ENCODE measurements at places on chromosomes 6 and 20. TPM values are rescaled to one million over a fixed set of nuclear protein-coding genes. Genes with fewer than 3 reads are reported as not detected.
A peak's percentile ranks its signal among the peaks of the same experiment; 100 is the strongest.

Gene FAM217A
- not detected for total RNA-seq

Gene WFDC2
- not detected for total RNA-seq

Gene INSM1
- total RNA-seq, result 0.34 TPM

Gene NOX3
- total RNA-seq, result not detected

Gene PTCRA
- total RNA-seq, result not detected

Gene ZNF165
- 4.3 TPM for total RNA-seq

Gene FOXP4
- 11.1 TPM for total RNA-seq

Gene TBX18
- total RNA-seq, result not detected

DNA sequence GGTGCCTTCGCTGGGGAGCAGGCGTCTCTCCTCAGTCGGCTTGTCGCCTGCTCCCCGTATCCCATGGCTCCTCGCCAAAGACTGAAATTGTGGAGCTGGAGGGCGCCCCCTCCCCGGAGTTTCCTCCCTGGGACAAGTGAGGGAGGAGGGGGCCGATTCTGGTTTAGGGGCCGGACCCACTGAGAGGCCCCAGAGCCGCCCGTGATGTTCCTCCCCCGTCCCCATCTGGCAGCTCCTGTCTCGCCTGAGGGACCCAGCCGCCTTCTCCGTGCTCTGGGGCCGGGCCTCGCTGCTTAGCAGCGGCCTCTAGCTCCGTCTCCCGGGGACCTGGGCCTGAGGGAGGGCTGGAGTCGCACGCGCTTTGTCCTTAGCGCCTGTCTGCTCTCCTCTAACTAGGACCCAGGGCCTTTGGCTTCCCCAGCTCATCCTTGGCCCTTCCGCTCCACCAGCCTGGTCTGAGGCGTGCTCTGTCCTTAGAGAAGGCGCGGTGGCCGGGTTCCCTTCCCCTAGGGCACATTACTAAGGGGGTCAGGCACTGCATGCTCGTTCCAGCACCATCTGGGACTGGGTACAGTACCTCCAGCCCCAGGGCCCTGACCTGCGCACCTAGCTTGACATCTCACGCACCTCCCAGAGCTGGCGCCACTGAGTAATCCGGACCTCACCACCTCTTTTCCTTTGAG is 29.7 kb downstream of the SLC12A5 start:
- peaks cover 46% of the 10 kb centered on the region for H3K36me3 ChIP-seq
- H3K4me1 ChIP-seq, result peaks cover 38% of the 10 kb centered on the region
- H3K4me3 ChIP-seq, result no peak overlapping the region
- DNase-seq, result no peak
- H3K27ac ChIP-seq, result no peak overlapping the region

GRCh38 chr20:62361799-62362589 is 5.1 kb downstream of the LAMA5 start:
- no peak for DNase-seq
- H3K27me3 ChIP-seq, result peaks cover 31% of the 10 kb centered on the region
- no peaks in the 10 kb centered on the region for H3K36me3 ChIP-seq
- H3K27ac ChIP-seq, result no peak overlapping the region
- no peaks in the 10 kb centered on the region for H3K4me1 ChIP-seq

- H3K27ac ChIP-seq, result no peak overlapping the region
- H3K4me1 ChIP-seq, result no peaks in the 10 kb centered on the region
- no peak for DNase-seq
- H3K4me3 ChIP-seq, result no peak overlapping the region
These were observed 15.2 kb downstream of the VNN1 start for GRCh38 chr6:132698608-132699007.

DNA sequence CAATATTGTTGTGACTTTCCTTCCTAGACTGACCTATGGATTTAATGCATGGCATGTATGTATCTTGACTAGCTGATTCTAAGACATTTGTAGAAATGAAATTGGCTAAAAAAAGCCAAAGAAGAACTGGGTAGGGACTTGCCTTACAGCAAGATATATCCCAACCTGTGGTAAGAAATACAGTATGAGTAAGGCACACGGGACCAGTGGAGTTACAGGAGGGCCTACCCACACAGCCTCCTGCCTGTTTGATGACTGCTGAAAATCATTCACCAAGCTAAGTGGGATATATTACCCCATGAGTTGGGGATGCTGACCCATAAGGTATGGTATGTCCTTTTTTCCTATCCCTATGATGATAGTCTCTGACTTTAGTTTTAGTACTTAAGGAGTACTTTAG is 112.2 kb downstream of the INSM1 start:
- peaks cover 20% of the 10 kb centered on the region for H3K4me1 ChIP-seq
- H3K27ac ChIP-seq, result peak overlapping the region; percentile 73
- H3K4me3 ChIP-seq, result no peak overlapping the region
- no peaks in the 10 kb centered on the region for H3K27me3 ChIP-seq
- H3K36me3 ChIP-seq, result peaks cover 24% of the 10 kb centered on the region

GRCh38 chr20:59051666-59052185 is 9.1 kb upstream of the PRELID3B start:
- peaks cover 27% of the 10 kb centered on the region for H3K27me3 ChIP-seq
- no peak overlapping the region for H3K4me3 ChIP-seq
- no peak overlapping the region for H3K27ac ChIP-seq
- peaks cover 11% of the 10 kb centered on the region for H3K4me1 ChIP-seq
- no peak for DNase-seq

GRCh38 chr6:154579485-154579884 is 69.0 kb upstream of the CNKSR3 start:
- no peak overlapping the region for H3K4me3 ChIP-seq
- DNase-seq, result no peak
- H3K36me3 ChIP-seq, result no peaks in the 10 kb centered on the region
- no peaks in the 10 kb centered on the region for H3K4me1 ChIP-seq
- no peaks in the 10 kb centered on the region for H3K27me3 ChIP-seq

GRCh38 chr6:144893680-144894151 is 608.6 kb downstream of the UTRN start:
- H3K36me3 ChIP-seq, result no peaks in the 10 kb centered on the region
- H3K4me1 ChIP-seq, result peaks cover 3% of the 10 kb centered on the region
- H3K27me3 ChIP-seq, result no peaks in the 10 kb centered on the region

DNA sequence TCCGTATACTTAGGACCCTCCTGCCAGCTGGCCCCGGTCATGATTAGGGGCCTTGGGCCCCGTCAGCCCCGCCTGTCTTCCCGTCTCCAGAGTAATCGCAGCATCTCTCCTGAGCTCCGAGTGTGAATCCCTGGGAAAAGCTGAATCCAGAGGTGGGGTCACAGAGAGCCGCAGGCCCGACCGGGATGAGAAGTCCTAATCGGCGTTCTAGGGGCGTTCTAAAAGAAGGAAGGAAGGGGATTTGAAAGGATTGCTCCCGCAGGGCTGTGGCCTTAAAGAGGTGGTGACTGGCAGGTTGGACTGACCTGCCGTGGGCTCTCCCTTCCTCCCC is 371 bp downstream of the HMGN4 start:
- H3K4me3 ChIP-seq, result peak overlapping the region; percentile 94
- H3K27me3 ChIP-seq, result peaks cover 10% of the 10 kb centered on the region
- peaks cover 33% of the 10 kb centered on the region for H3K36me3 ChIP-seq
- DNase-seq, result no peak

- no peaks in the 10 kb centered on the region for H3K27me3 ChIP-seq
- H3K4me3 ChIP-seq, result no peak overlapping the region
- H3K27ac ChIP-seq, result no peak overlapping the region
- peaks cover under 1% of the 10 kb centered on the region for H3K4me1 ChIP-seq
- peaks cover 55% of the 10 kb centered on the region for H3K36me3 ChIP-seq
These were observed 76.0 kb downstream of the EZR start for GRCh38 chr6:158743033-158743651.

- DNase-seq, result no peak
- no peaks in the 10 kb centered on the region for H3K4me1 ChIP-seq
- no peak overlapping the region for H3K4me3 ChIP-seq
- no peaks in the 10 kb centered on the region for H3K36me3 ChIP-seq
These were observed 7.2 kb upstream of the KIF25 start for GRCh38 chr6:167990016-167990945.

- DNase-seq, result peak; percentile 95
- H3K4me3 ChIP-seq, result peak within 1 kb of the TSS; percentile 91
- no peaks in the 10 kb centered on the region for H3K27me3 ChIP-seq
- peak within 1 kb of the TSS; percentile 83 for H3K27ac ChIP-seq
These were observed at the start of gene TCEA2 for GRCh38 chr20:64062596-64063388. Gene TCEA2 (plus strand): TSS chr20:64063198. CDS start chr20:64063313, 115 bp downstream.

DNA sequence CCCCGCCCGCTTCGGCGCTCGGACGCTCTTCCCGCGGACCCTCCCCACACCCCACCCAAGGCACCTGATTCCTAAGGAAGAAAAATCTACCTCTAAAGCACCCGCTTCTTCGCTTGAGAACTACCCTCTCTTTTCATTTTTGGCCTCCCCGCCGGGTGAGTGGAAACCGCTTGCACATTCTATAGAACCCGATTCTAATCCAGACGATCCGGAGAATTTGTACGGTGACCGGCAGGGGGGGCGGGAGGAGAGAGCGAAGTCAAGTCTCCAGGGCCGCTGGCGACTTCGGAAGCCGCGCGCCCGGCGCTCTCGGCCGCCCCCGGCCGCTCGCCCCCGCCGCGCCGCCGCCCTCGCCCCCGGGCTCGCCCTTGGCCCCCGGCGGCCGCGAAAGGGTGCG is at the start of gene RBM24:
Gene RBM24, plus strand, starts transcription at position 262 of the 397 bp plus-strand sequence. CDS start 221 bp downstream, outside the sequence.
- peaks cover 12% of the 10 kb centered on the region for H3K4me1 ChIP-seq
- H3K27me3 ChIP-seq, result peaks cover 88% of the 10 kb centered on the region
- DNase-seq, result peak; percentile 29
- no peak within 1 kb of the TSS for H3K27ac ChIP-seq
- H3K4me3 ChIP-seq, result peak within 1 kb of the TSS; percentile 71

- H3K4me1 ChIP-seq, result no peaks in the 10 kb centered on the region
- no peak overlapping the region for H3K4me3 ChIP-seq
- H3K27ac ChIP-seq, result no peak overlapping the region
- H3K27me3 ChIP-seq, result peaks cover 25% of the 10 kb centered on the region
- no peaks in the 10 kb centered on the region for H3K36me3 ChIP-seq
These were observed 44.5 kb upstream of the STMND1 start for GRCh38 chr6:17057322-17057721.

DNA sequence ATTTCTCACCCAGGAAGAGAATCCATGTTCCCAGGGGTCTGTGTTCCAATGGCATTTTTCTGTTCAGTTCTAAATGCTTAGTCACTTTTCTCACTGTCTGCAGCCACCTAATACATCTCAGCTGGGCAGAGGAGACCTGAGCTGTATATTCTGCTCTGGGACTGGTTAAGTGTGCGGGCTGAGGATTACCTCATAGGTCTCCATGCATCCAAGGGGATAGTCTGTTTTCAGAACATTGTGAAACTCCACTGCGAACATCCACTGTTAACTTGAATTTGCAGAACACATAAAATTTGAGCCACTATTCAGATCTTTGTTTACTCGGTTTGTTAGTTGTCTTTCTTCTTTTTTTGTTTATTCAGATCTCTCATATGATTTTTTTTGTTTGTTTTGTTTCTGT is 947.1 kb downstream of the TFAP2A start:
- H3K27ac ChIP-seq, result no peak overlapping the region
- no peak overlapping the region for H3K4me3 ChIP-seq
- H3K36me3 ChIP-seq, result no peaks in the 10 kb centered on the region
- no peaks in the 10 kb centered on the region for H3K4me1 ChIP-seq
- no peak for DNase-seq

GRCh38 chr6:25928562-25929324 is 1.7 kb downstream of the SLC17A2 start:
- DNase-seq, result no peak
- H3K4me3 ChIP-seq, result no peak overlapping the region
- H3K27me3 ChIP-seq, result peaks cover 4% of the 10 kb centered on the region
- no peaks in the 10 kb centered on the region for H3K4me1 ChIP-seq

DNA sequence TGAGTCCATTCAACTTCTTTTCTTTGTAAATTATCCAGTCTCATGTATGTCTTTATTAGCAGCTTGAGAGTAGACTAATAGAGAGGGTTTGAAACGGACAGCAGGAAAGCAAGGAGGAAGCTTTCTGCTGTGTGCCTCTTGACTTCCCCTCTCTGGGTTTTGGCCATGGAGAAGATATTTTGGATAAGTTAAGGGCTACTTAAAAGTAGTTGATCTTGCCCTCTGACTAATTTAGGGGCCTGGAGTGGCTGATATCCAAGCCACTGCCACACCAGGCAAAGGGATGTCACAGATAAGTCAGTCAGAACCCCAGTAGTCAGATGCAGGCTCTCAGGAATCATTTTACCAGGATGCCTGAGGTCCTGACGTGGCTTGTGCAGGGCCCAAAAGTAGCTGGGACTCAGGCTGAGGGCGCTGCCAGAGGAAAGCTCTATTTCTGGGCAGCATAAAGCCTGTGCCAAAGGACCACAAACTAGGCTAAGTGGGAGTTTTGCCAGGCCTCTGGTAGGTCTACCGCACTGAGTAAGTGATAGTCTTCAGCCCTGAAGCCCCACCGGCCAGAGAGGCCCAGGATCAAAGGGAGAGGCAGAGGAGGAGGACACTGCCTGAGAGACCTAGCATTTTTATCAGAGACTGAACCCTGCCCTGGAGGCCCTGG is 41.6 kb upstream of the IYD start:
- no peak overlapping the region for H3K4me3 ChIP-seq
- no peaks in the 10 kb centered on the region for H3K4me1 ChIP-seq
- no peak for DNase-seq
- H3K27ac ChIP-seq, result no peak overlapping the region
- H3K36me3 ChIP-seq, result no peaks in the 10 kb centered on the region
- peaks cover 3% of the 10 kb centered on the region for H3K27me3 ChIP-seq

DNA sequence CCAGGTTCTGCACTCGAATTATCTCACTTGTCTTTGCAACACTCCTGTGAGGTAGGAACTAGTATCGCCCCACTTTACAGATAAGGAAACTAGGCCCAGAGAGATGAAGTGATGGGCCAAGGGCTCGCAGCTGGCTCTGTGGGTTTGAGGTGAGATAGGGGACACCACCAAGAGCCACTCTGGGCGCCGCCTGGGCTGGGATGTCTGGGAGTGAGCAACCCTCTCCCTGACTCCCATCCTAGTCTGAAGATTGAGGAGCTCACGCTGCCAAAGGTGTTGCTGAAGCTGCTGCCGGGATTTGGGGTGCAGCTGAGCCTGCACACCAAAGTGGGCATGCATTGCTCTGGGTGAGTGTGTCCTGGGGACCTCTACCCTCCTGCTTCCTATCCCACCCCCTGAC is 5.4 kb downstream of the BPIFB3 start:
- H3K36me3 ChIP-seq, result no peaks in the 10 kb centered on the region
- DNase-seq, result no peak
- no peaks in the 10 kb centered on the region for H3K4me1 ChIP-seq
- no peak overlapping the region for H3K27ac ChIP-seq
- H3K27me3 ChIP-seq, result no peaks in the 10 kb centered on the region

GRCh38 chr6:8637896-8638597 is 202.7 kb upstream of the SLC35B3 start:
- no peaks in the 10 kb centered on the region for H3K36me3 ChIP-seq
- no peaks in the 10 kb centered on the region for H3K27me3 ChIP-seq
- DNase-seq, result no peak
- no peak overlapping the region for H3K4me3 ChIP-seq
- no peaks in the 10 kb centered on the region for H3K4me1 ChIP-seq

DNA sequence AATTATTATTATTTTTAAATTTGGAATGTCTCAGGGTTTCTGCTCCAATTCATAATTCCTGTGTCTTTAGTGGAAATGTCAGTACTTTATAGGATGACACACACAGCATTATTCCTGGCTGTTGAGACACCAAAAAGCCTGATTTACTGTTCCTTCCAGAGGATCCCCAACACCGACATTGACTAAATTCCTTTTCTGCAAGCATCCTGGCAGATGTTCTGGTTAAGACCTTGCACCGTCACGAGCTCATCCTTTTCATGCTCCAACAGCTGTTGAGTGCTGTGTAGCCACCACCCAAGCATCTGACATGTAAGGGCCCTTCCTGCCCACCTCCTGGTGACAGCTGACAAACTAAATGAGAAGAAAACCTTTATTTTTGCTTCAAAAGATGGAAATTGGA is 284.3 kb upstream of the SULF2 start:
- no peak overlapping the region for H3K27ac ChIP-seq
- peaks cover 6% of the 10 kb centered on the region for H3K27me3 ChIP-seq
- DNase-seq, result no peak
- no peak overlapping the region for H3K4me3 ChIP-seq

GRCh38 chr6:41222513-41222912 is 5.6 kb upstream of the TREML4 start:
- H3K4me3 ChIP-seq, result no peak overlapping the region
- no peaks in the 10 kb centered on the region for H3K27me3 ChIP-seq
- H3K36me3 ChIP-seq, result no peaks in the 10 kb centered on the region
- H3K27ac ChIP-seq, result no peak overlapping the region
- no peaks in the 10 kb centered on the region for H3K4me1 ChIP-seq

Measured in activated naive CD8-positive, alpha-beta T cell treated with anti-CD3 and anti-CD28 coated beads for 36 hours (primary cell).